Activated CD4-positive, alpha-beta T cell treated with anti-CD3 and anti-CD28 coated beads, Interleukin-10, Interleukin-2, amounts not matched to agents 100 ng/mL and 50 ng/mL, durations not matched to agents 16 hours and 8 hours (primary cell): ENCODE measurements at places on chromosomes 12 and 14.
A peak's percentile ranks its signal among the peaks of the same experiment; 100 is the strongest.

- DNase-seq, result peak; percentile 45
Observed at GRCh38 chr12:28872654-28873268, 276.3 kb upstream of the FAR2 start.

DNA sequence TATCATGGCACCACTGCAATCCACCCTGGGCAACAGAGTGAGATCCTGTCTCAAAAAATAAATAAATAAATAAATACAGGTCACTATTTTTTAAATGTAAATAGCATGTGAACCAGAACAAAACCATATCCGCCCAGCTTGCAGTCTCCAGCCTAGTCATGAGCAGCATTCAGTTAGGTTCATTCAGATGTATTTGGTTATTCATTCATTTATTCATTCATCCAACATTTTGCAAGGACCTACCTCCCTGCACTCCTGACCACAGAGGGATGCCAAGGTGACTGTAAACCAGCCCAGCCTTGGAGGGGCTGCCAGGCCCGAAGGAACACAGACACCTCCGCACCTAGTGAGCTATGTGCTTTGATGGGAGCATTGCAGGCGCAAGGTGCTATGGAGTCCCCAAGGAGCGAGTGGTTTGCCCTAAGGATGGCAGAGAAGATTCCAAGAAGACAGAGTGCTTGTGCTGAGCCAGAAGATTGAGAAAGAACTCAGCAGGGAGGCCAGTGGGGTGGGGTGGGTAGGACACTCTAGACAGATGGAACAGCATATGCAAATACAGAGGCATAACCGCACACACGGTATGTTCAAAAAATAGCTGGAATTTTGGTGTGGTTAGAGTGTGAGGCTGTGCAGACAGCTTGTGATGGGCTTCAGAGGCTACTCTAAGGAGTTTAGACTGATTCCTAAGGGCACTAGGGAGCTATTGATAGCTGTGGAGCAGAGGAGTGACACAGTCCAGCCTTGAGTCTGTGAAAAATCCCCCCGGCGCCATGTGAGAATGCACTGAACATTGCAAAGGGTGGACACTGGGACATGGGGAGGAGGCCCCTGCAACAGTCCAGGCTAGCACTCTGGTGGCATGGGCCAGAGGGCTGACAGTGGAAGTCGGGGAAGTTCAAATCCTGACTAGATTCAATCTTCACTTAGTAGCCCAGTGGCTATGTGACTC, 11.7 kb downstream of the DTX1 start:
- no peak for DNase-seq

- DNase-seq, result no peak
Observed at GRCh38 chr14:25090716-25091454, 40.9 kb upstream of the STXBP6 start.

DNA sequence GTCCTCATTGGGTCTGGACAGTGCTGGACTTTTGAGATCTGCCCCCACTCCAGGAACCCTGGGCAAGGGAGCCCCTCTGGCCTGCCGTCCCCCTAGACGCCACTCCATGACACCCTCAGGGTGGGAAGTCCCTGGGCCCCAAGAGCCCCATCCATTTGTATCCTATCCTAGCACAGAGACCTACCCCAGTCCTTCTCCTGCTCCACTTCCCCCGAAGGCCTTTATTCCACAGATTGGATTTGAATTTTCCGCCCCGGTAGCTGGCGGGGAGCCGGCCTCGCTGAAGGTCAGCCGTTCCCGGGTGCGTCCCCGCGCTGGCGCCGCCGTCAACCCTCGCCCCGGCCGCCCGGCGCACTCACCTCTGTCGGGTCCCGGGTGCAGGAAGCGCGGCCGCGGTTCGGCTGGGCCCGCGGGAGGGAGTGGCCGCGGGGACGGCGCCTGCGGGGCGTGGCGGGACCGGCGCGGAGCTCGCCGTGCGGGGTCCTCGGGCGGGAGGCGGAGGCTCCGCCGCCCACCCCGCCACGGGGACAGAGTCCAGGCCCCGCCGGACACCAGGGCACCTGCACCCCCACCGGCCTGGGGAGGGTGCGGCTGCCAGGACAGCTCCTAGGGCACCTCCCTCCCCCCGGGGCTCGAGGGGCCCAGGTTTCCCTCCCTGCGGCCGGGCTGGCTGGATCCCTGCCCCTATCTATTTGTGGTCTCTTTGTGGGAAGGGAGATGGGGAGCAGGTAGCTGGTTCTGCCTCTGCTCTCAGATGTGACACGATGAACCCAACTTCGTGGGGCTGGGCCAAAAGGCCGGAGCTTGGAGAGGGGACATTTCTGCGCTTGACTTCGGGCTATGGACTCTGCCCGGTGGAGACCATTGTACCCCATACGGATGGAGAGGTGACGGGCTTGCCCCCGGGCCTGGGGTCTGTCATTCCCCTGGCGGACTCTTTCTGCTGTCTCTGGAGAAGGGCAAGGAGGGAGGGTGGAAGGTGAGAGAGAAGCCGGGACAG, 19.9 kb upstream of the GPR68 start:
- no peak for DNase-seq

DNA sequence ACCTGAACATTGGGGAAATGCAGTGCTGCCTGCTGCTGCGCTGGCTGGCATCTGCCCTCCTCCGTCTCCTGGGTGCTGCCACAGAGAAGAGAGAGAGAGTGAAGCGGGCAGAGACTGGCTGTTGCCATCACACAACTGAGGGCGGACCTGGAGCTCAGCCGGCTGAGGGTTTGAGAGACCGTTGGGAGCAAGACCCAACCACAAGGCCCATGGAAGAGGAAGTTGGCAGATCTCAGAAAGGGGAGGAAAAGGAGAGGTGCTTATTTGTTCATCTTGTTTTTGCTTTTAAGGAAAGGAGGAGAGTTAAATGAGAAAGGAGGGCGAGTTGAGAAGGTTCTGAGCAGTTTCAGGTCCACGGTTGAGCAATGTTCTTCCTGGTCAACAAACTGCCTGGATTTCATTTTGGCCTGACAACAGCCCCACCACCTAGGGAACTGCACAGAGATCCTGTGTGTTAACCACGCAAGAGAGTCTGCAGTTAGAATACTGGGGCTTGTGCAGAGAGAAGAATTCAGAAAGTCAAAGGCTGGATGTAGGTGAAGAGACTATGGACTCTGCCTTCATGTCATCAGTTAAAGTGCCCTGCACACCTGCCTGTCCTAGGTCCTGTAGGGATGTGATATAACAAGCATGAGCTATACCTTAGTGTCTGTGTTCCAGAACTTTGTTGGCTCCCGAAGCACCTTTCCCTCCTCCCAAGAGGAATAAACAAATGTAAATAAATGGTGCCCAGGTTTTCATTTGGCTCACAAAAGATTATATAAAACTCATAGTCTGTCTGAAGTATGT, 124.6 kb downstream of the ETV6 start:
- DNase-seq, result no peak

DNA sequence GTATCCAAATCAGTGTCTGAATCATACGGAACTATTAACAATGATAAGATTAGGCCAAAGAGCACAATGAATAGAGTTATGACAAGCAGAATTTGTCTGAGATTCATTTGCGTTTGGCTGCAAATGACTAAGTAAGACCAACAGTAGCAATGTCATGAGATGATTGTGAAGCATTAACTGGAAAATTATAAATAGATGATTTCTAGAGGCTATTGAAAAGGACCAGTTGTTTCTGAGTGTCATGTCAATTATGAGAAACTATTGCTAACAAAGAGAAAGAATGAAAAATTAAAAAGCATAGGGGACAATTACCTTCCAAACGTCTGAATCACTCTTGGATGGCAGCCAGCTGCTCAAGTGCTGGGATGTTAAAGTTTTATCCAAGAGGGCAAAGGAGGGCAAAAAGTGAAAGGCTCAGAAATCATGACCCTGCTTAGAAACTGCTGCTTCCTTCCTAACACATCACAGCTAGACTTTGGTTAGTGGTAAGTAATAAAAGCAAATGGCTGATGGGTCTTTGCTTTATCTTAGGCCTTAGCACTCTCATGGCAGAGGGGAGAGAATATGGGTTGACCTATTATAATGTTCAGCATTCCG, 89.0 kb downstream of the AKAP6 start:
- no peak for DNase-seq

GRCh38 chr12:102429211-102430154, 50.9 kb downstream of the IGF1 start:
- no peak for DNase-seq

DNA sequence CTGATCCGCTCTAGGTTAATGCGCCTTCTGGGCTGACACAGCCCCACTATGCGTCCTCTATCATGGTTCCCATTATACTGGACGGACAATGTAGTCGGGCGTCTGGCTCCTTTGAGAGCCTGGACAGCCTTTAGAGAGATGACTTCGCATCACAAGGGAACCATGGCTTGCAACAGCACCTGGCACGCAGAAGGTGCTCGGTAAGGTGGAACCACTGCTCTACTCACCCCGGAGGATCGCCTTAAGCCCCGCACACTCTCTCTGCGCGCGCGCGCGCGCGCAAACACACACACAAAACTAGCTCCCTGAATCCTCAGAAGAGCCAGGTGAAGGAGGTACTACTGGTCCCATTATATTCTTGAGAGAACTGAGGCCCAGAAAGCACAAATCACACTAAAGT, 7.1 kb downstream of the MAP3K12 start:
- no peak for DNase-seq

- no peak for DNase-seq
Observed at GRCh38 chr14:102909462-102909861, 13.0 kb upstream of the AMN start.

DNA sequence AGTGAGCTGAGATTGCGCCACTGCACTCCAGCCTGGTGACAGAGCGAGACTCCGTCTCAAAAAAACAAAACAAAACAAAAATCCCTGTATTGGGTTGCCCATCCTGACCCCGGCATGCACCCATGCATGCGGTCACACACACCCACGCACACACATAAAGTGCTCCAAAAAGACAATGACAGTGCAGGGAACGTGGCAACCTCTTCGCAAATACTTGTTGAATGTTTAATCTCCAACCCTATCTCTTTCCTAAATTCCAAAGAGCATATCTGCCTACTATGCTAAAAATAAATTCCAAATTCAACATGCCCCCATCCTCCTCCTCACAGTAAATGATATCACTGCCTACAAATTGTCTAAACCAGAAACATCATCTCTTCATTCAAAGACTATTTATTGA, 13.5 kb downstream of the SLC7A7 start:
- no peak for DNase-seq

DNA sequence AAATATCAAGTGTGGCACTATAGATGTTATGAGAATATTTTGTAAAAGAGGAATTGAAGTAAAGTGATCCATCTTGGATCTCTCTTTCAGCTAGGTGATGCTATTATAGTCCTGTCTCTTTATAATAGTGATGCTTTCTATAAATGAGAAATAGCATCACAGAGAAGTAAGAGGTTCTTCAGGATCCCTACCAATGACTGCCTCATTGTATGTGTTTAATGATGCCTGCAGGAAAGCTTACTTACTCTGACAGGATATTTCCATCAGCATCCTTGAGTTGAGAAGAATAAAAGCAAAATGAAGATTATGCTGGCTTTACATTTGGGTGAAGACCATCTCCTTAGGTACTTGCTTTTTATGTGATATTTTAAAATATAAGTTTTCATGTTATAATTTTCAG, 846.0 kb upstream of the LRFN5 start:
- no peak for DNase-seq

DNA sequence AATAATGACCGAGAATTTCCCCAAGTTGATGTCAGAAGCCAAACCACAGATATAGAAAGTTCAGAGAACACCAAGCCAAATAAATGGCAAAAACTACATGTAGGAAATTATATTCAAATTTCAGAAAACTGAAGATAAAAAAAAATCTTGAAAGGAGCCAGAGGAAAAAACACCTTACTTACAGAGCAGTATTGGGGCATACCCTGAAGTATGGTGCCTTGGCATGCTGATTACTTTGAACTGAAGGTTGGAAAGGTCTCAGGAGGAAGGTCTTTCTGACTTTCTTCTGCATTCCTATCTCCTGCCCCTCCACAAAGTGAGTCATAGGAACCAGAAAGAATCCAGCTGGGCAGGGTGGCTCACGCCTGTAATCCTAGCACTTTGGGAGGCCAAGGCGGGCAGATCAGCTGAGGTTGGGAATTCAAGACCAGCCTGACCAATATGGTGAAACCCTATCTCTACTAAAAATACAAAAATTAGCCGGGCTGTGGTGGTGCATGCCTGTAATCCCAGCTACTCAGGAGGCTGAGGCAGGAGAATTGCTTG, 8.8 kb upstream of the FGF6 start:
- DNase-seq, result no peak

- no peak for DNase-seq
Observed at GRCh38 chr12:88931598-88931997, 351.3 kb upstream of the KITLG start.

GRCh38 chr12:96437171-96437445, 36.9 kb upstream of the CDK17 start:
- no peak for DNase-seq

GRCh38 chr12:57543581-57543980, 3.4 kb downstream of the DCTN2 start:
- DNase-seq, result no peak

- DNase-seq, result no peak
Observed at GRCh38 chr14:79967001-79967400, 244.3 kb downstream of the DIO2 start.

GRCh38 chr12:113461666-113462065, 10.0 kb downstream of the LHX5 start:
- DNase-seq, result peak; percentile 49

GRCh38 chr14:103702095-103702494, 13.2 kb downstream of the XRCC3 start:
- DNase-seq, result no peak

DNA sequence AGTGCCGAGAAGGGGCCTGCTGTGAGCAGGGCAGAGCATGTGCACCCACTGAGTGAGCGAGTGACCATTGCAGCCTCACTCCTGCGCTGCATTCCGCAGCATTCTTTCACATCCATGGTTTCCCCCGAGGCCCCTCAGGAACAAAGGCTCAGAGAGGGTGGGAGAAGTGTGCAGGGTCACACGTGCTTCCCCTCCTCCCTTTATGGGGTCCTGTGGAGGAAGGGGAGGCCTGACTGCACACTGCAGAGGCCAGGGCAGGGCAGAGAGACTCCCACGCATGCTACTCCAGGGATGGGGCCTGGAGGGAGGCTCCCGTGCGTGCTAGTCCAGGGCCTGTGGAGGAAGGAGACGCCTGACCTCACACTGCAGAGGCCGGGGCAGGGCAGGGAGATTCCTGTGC, 63.2 kb downstream of the DIO3 start:
- no peak for DNase-seq

DNA sequence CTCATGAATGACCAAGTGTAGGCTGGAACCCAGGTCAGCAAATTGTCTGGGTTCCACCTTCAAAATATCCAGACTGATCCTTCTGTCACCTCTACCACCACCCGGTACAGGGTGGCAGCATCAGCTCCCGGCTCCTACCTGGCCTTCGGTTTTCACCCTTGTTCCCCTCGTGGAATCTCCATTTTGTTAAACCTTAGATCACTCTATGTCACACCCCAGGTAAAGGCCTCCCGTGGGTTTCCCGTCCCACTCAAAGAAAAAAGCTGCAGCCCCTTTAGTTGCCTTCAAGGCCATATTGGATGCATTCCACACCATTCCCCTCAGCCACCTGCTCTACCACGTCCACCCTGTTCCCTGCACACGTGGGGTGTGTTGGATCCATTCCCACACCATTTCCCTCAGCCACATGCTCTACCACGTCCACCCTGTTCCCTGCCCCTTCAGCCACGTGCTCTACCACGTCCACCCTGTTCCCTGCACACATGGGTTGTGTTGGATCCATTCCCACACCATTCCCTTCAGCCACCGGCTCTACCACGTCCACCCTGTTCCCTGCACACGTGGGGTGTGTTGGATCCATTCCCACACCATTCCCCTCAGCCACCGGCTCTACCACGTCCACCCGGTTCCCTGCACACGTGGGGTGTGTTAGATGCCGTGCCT, 23.8 kb downstream of the SLC6A13 start:
- DNase-seq, result no peak
